ENCODE measurements at places on chromosomes 11 and 22. TPM values are rescaled to one million over a fixed set of nuclear protein-coding genes. Genes with fewer than 3 reads are reported as not detected.

Gene ARHGAP32
- total RNA-seq = 1.3 TPM

Gene ART1
- total RNA-seq = not detected

Gene PRAME
- not detected for total RNA-seq

Gene CEND1
- 1.2 TPM for total RNA-seq

Gene OR51I1
- not detected for total RNA-seq

Gene CEP126
- total RNA-seq = 1.0 TPM

Gene LGALS12
- total RNA-seq = not detected

DNA sequence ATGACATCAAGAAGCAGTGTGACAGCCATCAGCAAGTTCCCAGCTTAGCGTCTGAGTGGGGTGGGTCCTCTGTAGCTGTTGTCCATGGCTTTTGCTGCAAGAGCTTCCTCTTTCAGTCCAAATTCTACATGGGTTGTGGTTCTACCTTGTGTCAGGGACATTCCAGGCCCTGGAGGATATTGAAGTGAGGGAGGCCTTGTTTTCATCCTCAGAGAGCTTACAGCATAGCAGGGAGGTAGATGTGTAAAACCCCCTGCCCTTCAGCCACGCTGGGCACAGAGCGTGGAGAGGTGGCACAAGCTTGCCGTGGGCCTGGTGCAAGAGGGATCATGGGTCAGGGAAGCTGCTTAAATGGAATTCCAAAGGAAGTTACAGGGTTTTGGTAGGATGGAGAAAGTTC, 93.9 kb downstream of the GRIK4 start:
- no peak overlapping the region for H3K27ac ChIP-seq
- H3K36me3 ChIP-seq = no peaks in the 10 kb centered on the region
- H3K4me3 ChIP-seq = no peak overlapping the region
- H3K4me1 ChIP-seq = no peaks in the 10 kb centered on the region
- no peaks in the 10 kb centered on the region for H3K27me3 ChIP-seq
- DNase-seq = no peak

- peaks cover 65% of the 10 kb centered on the region for H3K36me3 ChIP-seq
- peak within 1 kb of the TSS; percentile 90 for H3K4me3 ChIP-seq
- no peaks in the 10 kb centered on the region for H3K27me3 ChIP-seq
- peak within 1 kb of the TSS; percentile 99 for H3K27ac ChIP-seq
- peaks cover 53% of the 10 kb centered on the region for H3K4me1 ChIP-seq
These were observed at the start of gene HSPA8 for GRCh38 chr11:123061403-123062157. HSPA8 (minus strand) TSS chr11:123062136; CDS start chr11:123061324, 812 bp downstream.

- DNase-seq = no peak
- H3K4me1 ChIP-seq = no peaks in the 10 kb centered on the region
- no peak overlapping the region for H3K4me3 ChIP-seq
- peaks cover 31% of the 10 kb centered on the region for H3K27me3 ChIP-seq
These were observed 26.7 kb upstream of the PRSS23 start for GRCh38 chr11:86773513-86774252.

- H3K4me3 ChIP-seq = no peak overlapping the region
- H3K27ac ChIP-seq = no peak overlapping the region
- DNase-seq = no peak
- H3K4me1 ChIP-seq = no peaks in the 10 kb centered on the region
These were observed 108.2 kb upstream of the ARHGAP42 start for GRCh38 chr11:100578831-100579311.

DNA sequence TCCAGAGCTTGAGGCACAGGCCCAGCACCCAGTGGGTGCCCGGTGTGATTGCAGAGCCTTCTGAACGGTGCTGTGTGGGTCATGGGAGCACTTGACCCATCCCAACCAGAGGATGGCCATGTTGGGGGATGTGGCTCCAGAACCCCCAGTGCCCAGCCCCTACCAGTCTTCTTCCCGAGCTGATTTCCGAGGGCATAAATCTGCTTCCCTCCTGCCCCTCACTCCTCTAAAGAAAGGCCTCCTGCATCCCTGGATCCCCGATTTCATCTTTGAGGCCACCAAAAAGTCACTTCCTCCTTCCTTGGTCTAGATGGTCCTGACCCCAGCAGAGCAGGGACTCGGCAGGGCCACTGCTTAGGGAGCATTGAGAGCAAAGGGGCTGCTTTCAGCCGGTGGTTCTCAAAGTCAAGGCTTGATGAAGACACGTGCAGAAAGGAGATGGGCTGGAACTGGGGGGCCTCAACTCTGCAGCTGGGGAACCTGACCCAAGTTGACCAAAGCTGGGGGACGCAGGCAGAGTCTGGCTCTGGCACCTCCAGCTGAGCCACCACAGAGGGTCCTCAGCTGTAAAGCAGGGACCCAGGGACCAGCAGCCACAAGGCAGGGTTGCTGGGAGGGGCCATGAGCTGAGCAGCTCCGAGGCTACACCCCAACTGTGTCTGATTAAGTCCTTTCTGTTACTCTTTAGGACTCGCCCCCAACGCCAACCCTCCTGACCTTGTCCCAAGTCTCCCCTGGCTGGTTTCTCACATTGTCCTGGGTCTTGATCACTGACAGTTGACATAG, 56.6 kb downstream of the LINC01488 start:
- H3K4me3 ChIP-seq = no peak overlapping the region
- H3K27me3 ChIP-seq = no peaks in the 10 kb centered on the region
- no peak overlapping the region for H3K27ac ChIP-seq
- no peaks in the 10 kb centered on the region for H3K36me3 ChIP-seq

- H3K27ac ChIP-seq = no peak overlapping the region
- H3K36me3 ChIP-seq = no peaks in the 10 kb centered on the region
- H3K27me3 ChIP-seq = no peaks in the 10 kb centered on the region
These were observed 150.9 kb upstream of the TTC12 start for GRCh38 chr11:113163291-113164030.

DNA sequence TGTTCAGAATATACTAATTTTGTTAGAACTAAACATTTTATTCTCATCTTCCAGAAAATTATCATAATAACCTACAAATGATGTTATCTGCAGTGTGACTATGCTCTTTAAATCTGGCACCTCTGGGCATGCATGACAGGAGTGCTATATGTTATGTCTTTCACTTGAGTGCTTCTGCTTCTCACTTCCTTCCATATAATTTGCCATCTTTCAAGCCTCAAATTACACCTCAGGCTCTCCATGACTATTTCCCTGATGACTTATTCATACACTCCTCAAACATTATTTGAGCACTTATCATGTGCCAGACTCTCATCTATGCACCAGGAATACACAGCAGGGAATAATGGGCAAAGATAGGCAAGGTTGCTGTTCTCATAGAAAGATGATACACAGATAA, 219.3 kb upstream of the POU2AF2 start:
- no peaks in the 10 kb centered on the region for H3K4me1 ChIP-seq
- H3K36me3 ChIP-seq = no peaks in the 10 kb centered on the region
- no peak overlapping the region for H3K4me3 ChIP-seq
- H3K27me3 ChIP-seq = peaks cover 4% of the 10 kb centered on the region
- no peak overlapping the region for H3K27ac ChIP-seq
- DNase-seq = no peak

- H3K27ac ChIP-seq = no peak overlapping the region
- DNase-seq = no peak
- no peak overlapping the region for H3K4me3 ChIP-seq
- peaks cover 2% of the 10 kb centered on the region for H3K4me1 ChIP-seq
- no peaks in the 10 kb centered on the region for H3K36me3 ChIP-seq
These were observed 1248.4 kb downstream of the BRD1 start for GRCh38 chr22:48579043-48579927.

GRCh38 chr11:105935791-105936190, 86.2 kb downstream of the MSANTD4 start:
- H3K36me3 ChIP-seq = no peaks in the 10 kb centered on the region
- H3K4me3 ChIP-seq = no peak overlapping the region
- H3K4me1 ChIP-seq = no peaks in the 10 kb centered on the region
